ENCODE measurements at places on chromosomes 7 and 10.

DNA sequence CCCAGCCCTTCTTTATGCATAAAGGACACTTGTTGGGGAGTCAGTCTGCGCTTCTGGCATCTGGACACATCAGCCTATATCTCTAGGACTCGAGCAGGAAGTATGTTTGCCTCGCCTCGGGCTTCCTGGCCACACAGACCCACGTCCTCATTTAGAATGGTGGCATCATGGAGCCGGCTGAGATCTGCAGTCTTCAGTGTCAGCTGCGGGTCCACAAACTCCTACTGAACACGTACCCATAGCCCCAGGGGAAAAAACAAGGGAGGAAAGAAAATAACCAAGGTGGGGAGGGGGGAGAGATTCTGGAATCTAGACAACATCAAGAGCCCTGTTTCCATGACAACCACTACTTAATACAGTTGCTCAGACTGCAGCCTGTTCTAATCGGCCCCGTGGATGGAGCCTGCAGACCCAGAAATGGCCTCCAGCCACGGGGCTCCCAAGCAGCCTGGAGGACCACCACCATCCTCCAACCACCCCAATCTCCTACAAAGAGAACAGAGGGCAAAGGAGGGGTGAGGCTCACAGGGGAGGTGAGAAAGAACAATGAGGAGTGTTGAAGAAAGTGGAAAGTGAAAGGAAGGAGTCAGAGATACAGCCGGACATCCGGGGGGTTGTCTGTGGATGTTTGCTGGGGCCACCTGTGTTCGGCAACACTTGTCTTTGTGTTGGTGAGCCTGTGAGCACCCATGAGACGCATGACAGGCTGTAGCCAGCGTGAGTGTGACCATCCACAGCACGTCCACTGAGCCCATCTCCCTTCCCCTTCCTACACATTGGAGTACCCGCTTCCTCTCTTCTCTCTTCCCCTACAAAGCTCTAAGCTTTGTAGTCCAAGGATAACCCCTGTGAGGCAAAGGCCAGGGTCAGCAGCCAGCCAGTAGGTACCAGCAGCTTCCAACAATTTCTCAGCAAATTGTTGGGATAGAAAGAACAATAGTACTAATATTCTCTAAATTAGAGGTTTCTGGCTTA, 141.0 kb downstream of the PLXNA4 start:
- DNase-seq = no peak

GRCh38 chr7:130939321-130940095, 205.5 kb upstream of the KLF14 start:
- no peak for DNase-seq

- no peak for DNase-seq
Observed at GRCh38 chr7:31464601-31465000, 49.3 kb upstream of the ITPRID1 start.

- no peak for DNase-seq
Observed at GRCh38 chr7:18786796-18787195, 291.2 kb downstream of the HDAC9 start.

GRCh38 chr7:131524115-131524514, 32.3 kb downstream of the PODXL start:
- no peak for DNase-seq

DNA sequence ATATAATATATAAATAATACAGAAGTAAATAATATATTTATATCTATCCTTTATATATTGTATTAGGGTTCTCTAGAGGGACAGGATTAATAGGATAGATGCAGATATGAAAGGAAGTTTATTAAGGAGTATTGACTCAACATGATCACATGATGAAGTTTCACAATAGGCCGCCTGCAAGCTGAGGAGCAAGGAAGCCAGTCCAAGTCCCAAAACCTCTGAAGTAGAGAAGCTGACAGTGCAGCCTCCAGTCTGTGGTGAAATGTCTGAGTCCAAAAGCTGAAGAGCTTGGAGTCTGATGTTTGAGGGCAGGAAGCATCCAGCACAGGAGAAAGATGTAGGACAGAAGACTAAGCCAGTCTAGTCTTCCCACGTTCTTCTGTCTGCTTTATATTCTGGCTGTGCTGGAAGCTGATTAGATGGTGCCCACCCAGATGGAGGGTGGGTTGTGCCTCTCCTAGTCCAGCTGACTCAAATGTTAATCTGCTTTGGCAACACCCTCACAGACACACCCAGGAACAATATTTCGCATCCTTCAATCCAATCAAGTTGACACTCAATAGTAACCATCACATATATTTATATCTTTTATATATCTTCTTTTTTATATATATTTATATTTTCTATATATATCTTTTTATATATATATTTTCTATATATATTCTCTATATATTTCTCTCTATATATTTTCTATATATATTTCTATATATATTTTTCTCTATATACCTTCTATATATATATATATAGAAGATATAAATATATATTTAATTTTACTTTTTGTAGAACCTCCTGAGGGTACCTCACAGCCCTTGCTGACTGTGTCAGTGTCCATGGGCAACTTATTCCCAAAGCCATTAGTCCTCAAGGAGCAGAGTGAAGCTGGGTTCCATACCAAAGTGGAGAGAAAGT, 24.6 kb upstream of the AKR1B10 start:
- no peak for DNase-seq

DNA sequence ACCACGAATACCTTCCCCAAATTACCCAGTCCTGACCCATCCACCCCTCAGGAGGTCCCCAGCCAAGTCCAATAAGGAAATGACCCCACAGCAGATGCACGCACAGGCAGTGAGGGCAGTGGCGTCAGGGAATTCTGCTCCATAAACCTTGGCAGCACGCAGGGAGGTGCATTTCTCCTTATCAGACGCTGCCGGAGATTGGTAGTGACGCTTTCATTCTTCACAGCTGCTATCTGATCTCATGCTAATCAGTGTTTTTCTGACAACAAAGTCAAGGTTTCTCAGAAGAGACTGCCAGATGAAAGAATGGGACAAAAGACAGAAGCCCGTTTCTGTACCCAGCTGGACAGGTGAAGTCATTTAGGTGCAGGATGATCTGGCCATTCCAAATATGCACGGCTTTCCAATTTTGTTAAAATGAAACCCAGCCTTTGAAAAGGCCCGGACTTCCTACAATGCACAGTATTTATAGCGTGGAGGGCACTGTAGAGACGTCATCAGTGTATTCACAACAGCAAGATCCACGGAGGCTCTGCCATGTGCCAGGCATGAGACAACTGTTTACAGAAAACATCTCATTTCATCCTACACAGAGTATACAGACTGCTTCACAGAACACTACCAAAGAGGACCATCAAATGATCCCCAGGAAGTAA, 35.3 kb downstream of the DIP2C start:
- no peak for DNase-seq

- DNase-seq = no peak
Observed at GRCh38 chr7:42227936-42228591, 8.9 kb downstream of the GLI3 start.

DNA sequence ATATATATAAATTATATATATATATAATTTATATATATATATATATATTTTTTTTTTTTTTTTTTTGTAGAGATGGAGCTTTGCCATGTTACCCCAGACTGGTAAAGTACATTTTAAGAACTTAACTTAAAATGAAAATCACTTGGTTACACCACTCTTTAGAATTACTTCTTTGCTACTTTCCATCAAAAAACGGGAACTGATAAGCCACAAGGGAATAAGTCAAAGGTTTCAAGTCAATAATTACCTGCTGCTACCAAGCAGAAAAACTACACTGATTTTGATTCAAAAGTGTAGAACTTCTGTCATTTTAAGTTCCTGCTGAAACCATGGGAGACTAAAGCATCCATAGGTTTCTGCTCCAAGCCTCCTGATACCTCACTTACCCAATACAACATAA, 12.2 kb downstream of the PPA1 start:
- DNase-seq = no peak

GRCh38 chr10:8073691-8074416, 19.4 kb downstream of the GATA3 start:
- DNase-seq = no peak

DNA sequence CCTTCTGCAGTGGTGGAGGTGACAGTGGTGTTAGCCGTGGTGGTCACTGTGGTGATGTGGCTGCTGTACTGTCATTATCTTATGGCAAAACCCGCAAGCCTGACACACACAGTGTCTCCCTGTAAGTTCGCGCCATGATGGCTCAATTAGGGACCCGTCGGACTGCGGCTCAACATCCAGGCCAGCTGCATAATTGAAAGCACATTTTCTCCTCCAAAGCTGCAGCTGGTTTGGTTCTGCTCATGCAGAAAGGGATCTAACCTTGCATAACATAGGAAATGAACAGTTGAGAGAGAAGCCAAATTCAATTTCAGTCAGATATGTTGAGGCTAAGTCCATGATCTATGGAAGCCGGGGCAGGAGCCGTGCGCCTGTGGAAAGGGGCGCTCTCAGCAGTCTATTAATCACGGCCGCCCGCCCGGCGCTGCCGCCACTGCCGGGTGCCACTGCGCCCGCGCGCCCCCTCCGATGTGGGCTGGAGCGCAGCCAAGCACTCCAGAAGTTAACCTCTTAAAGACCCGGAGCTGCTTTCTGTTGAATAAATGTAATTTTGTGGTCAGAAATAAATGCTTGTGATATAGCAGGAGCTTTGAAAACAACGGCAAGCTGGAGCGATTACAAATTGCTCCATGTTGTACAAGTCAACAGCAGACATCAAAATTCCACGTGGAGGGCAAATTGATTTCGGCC, 227.7 kb downstream of the CUX1 start:
- no peak for DNase-seq

DNA sequence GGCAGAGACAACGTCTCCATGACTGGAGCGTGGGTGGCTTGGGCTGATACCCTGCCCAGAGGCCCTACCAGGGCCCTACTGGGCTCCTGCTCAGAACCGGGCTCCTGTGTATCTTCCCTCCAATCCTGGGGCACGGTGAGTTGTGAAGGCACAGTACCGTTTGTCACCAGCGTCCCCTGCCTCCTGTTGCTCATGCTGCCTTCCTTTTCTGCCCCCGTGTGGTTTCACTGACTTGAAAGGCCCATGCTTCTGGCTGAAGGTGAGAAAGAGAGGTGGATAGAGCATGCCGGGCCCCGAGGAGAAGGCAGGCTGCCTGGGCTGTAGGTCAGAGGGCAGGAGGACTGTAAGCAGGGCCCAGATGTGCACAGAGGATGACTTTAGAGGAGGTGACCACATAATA, 9.1 kb upstream of the DMBT1 start:
- DNase-seq = peak; percentile 35

GRCh38 chr10:86060386-86061277, 306.0 kb downstream of the GRID1 start:
- no peak for DNase-seq

- DNase-seq = no peak
Observed at GRCh38 chr7:150384406-150385301, 5.5 kb downstream of the ZNF775 start.

GRCh38 chr10:77498829-77499228, 138.8 kb downstream of the KCNMA1 start:
- DNase-seq = no peak

GRCh38 chr7:14209896-14210484, 220.5 kb upstream of the ETV1 start:
- no peak for DNase-seq

DNA sequence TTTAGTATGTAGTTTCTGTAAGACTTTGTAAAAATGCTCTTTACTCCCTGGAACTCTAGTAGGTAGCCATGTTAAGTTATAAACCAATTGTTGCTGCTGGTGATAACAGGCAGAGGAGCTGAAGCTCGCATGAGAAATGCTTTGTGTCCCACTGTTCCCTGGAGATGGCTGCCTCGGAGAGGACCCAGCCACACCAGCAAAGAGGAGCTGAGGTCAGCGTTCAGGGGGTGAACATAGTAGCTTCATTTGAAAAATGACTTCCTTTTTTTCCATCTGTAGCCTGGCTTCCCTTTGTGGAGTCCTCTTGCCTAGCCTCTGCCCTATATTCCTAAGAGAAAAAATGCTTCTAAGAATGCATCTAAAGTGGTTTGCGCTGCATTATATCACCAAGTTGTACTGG, 20.3 kb downstream of the CELF2 start:
- no peak for DNase-seq

GRCh38 chr10:133010095-133010842, 67.9 kb upstream of the CFAP46 start:
- DNase-seq = no peak

DNA sequence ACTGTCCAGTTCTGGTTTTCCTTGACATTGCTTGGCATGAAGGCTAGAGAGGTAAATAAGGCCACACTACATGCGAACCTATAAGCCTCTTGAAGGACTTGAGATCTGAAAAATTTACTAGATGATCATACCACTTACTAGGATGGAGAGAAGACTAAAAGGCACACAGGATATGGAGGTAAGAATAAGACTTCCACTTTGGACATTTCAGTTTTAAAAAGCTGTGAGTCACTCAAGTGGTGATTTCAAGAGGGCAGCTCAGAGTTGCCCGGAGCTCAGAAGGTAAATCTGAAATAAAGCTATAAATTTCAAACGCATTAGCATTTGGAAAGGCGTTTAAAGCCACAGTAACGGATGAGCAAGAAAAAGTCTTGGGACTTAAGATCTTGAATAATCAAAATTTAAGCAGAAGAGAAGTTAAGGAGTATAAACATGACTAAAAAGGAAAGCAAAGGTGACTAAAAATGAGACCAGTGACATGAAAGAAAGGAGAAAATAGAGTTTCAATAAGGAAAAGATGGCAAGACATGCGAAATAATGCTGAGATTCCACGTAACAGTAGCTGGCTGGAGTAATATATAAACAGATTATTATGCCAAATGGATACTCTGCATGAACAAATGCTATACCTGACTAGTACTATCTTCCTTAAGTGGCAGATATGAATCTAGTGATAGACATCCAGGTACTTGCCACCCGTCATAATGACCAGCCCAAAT, 68.3 kb downstream of the SNX13 start:
- DNase-seq = no peak

DNA sequence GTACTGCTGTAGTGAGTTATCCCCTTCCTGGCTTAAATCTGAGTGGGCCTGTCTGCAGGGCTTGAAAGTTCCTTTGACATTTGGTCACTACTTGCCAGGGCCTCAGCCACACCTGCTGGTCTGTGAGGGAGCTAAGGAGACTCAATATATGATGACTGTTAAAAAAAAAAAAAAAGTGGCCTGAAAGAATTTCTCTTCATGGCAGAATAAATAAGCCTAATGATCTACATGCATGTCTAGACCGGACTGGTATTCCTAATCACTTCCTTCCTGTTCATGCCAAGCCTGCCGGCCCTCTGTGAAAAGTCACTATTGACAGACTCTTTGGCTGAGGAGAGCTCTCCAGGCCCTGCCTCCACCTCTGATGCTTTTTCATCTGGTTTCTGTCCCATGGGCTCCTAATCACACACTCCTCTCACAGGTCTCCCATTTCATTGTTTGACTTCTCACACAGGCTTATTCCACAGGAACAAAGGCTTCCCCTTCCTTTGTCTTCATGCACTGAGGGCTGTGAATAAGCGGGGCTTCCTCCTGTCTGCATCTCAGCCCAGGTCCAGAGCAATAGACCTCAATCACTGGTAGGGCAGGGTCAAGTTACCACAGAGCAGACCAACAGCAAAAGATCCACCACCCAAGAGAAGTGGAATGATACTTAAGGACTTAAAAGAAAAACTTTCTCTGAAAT, 99.1 kb upstream of the SEC61G start:
- no peak for DNase-seq

DNA sequence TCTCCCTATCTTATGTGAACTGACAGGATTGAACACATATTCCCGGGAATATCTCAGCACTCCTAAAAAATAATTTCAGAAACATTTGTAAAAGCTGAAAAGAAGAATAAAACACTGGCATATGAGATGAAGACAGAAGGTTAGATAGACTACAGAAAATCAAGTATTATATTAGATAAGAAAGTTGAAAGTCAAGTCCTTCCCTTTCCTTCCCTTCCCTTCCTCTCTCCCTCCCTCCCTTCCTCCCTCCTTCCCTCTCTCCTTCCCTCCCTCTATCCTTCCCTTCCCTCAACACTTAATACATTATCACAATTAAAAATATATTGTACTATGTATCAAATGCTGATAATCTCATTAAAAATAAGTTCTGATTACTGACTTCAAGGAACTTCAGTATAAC, 122.5 kb downstream of the CTNNA3 start:
- no peak for DNase-seq

All from CD4-positive, alpha-beta T cell treated with Interleukin-15 for 1 hour (primary cell).